Kasumi-1 (cell line): ENCODE measurements at places on chromosomes 3 and 15.

- DNase-seq: peak; percentile 83
Observed at GRCh38 chr15:94327356-94327936, 96.1 kb downstream of the MCTP2 start.

DNA sequence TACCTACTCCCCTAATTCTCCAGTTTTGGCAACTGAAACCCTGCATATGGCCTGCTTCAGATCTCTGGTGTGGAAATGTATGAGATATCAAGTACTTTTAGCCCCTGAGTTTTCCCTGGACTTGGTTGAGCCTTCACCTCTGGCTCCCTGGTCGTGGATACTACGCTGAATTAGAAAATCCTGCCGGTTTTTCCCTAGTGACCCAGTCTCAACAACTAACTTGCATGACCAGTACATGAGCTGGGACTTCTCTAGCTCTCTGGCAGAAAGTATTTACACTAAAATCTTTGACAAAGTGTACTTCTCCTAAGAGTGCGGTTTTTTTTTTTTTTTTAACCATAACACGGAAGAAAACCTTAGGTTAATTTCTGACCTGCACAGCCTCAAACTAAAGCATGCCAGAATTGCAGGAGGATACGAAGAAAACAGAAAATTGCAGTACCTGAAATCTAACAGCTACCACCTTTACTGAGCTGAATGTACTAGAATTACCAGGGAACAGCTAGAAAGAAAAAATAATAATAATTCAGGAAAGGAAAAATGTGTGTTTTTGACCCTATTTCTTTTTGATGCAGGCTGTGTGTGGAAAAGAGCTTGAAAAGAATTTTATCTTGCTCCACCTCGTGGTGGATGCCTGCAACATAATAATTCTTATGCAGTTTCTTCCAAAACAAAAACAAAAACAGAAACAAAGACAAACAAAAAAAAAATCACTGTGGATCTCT lies 165.6 kb downstream of the GMNC start:
- DNase-seq: peak; percentile 22

- DNase-seq: no peak
Observed at GRCh38 chr3:62125380-62125779, 248.0 kb downstream of the FEZF2 start.

- peak; percentile 29 for DNase-seq
Observed at GRCh38 chr3:157064402-157064801, 95.5 kb downstream of the CCNL1 start.

DNA sequence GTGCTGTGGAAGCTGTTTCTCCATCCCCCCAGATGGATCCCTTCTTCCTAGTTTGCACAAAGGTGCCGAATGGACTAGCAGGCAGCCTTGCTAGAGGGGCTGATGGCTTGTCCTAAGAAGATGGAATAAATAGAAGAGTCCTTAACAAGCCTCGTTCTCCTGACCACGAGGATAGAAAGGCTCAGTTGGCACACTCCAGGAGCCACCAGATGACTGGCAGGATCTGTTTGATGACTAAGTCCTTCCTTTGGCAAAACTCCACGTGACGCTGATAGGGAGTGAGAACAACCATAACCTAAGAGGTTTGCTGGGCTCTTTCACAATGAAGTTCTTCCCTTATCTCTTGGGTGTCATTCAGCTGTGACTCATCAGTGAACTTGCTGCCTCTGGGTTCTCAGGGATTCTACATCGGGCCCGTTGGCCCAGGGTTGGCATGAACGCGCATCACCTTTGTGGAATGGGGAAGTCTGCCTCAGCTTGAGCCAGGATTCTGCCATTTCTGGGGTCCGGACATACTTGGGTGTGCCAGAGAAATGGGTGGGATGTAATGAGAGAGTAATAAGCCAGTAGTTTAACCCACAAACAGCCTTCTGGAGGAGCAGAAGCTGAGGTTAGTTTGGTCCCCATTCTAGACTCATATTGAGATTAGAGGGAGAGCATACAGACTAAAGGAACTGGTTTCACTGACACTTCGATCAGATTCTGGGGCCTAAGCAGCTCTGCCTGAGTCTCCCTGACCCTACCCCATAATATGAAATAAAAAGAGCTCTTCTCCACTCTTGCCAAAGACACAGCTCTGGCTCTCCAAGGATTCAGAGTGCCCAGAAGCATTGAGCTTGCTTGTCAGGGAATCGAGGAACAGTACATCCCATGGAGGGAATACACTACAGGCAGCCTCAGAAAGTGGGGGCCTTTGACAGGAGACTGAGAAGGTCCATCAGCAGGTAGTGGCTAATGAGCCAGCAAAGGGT lies 2.0 kb upstream of the MELTF start:
- no peak for DNase-seq

GRCh38 chr15:70539409-70539808 lies 223.9 kb downstream of the UACA start:
- no peak for DNase-seq

GRCh38 chr15:40111888-40112287 lies 3.2 kb upstream of the BMF start:
- no peak for DNase-seq

DNA sequence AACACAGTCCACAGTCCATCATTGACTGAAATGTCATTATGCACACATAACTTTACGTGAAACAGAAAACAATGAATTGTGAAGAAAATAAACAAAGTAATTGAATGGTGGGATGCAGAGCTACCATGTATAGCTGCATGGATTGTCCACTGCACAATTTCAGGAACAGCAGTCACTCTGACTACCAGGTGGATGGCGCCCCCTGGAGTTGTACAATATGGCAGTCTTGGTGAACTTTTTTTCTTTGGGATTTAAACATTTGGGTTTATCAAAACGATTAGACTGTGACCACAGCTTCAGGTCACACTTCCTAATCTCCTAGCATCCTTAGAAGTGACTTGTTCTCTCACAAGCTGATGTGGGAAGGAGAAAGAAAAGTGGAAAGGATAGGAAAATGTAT lies 48.9 kb upstream of the TCF12 start:
- DNase-seq: peak; percentile 51

GRCh38 chr3:99388780-99389179 lies 249.6 kb upstream of the COL8A1 start:
- DNase-seq: no peak

- DNase-seq: no peak
Observed at GRCh38 chr15:70023769-70024491, 73.8 kb downstream of the TLE3 start.
